ENCODE measurements at places on chromosomes 1 and 21.

DNA sequence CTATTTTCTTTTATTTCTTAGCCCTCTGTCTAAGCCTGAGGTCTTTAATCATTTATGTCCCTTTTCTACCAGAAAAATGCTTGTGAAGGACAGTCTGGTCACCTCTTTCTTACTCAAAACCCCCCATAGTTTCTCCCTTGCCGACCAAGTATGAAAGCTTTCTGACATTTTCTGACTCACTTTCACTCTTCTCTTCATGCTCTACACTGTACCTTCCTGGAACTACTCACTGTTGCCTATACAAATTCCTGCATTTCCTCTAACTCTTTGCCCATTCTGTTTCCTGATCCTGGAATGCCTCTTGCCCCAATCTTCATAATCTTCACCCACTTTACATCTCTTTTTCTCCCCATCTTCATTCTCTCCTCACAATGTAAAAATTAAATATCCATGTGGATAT, 380.0 kb downstream of the HHIPL2 start:
- DNase-seq, result no peak

DNA sequence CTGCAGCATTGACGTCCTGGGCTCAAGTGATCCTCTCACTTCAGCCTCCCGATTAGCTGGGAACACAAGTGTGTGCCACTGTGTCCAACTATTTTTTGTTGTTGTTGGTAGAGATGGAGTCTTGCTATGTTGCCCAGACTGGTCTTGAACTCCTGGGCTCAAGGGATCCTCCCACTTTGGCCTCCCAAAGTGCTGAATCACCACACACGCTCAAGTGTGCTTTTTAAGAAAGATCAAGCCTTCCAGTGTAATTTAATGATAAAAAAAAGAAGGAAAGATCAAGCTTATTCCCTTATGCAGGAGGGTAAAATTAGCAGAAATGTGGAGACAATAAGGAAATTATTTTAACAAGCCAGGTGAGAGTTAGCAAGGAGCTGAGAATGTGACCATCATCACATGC, 61.1 kb upstream of the SERBP1 start:
- DNase-seq, result no peak

DNA sequence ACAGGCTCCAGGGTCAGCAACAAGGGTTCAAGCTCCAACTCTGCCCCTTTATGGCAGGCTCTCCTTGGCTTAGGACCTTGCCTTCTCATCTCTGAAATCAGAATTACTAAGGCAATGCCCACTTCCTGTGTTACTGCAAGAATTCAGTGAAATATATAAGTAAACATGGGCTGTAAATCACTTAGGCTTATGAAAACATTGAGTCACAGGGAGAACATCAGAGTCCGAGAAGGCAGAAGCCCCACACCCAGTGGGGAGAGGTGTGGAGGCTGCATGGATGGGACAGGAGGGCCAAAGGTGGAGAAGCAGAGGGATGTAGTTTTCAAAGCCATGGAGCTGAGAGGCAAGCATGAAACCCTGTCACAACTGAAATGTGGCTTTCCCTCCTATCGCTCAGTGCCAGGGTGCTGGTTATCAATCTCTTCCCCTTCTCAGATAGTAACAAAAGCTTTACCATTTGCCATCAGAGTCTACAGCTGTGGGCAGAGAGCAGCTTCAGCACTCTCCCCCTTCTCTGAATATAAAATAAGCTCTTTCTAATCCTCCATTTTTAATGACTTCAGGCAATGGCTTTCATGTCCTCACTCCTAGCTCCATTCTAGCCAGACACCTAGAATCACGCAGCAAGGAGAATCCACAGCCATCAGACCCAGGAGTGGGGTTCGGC, 3.4 kb downstream of the RGS8 start:
- DNase-seq, result no peak

DNA sequence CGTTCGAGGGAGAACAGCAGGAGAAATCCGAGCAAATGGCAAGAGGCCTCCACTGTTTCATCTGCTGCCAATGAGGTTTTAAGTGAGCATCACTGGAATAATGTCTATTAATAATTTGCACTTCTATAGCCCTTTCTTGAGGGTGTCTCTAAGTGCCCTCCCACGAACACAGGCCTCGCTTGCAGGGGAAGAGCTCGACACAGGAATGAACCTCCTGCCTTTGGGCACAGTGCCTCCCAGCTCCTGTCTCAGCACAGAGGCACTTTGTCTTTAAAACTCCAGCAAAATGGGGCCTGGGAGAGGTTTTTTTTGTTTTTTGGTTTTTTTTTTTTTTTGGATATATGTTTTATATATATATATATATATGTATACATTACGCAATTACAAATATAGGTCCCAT, 56.6 kb downstream of the OLIG1 start:
- no peak for DNase-seq

DNA sequence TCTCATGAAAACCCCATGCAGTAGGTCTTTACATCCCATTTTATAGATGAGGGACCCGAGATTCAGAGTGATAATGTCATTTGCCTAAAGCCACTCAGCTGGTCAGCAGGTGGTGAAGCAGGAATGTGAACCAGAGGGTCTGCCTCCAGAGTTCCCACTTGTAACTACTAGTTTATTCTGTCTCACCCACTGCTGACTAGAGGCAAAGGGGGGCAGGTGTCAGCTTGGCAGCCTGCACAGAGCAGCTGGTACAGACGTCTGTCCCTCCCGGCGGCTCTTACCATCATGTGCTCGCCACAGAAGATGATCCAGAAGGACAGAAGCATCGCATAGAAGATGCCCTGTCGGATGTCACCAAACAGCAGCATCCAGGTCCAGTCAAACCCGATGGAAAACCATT, 82.4 kb downstream of the WLS start:
- no peak for DNase-seq

GRCh38 chr1:165871311-165872067, 44.1 kb downstream of the UCK2 start:
- peak; percentile 71 for DNase-seq

- no peak for DNase-seq
Measured at GRCh38 chr21:25528515-25528914, 78.8 kb downstream of the MRPL39 start.

- no peak for DNase-seq
Measured at GRCh38 chr21:38300141-38300578, 43.4 kb downstream of the KCNJ15 start.

DNA sequence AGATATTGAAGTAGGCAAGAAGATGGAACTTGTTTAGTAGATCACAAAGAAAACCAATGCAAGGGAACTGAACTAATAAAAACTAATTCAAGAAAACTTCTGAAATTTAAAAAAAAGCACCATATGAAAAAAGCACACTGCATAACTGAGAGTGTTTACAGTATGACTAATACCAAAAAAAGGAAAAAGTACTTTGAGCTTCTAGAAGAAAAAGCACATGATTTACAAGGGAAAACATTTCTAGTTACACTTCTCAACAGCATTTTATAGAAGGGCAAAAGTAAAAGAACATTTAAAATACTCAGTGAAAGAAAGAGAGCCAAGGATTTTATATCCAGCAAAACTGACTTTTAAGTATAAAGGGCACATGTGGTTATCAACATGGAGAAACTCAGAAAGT, 233.6 kb downstream of the RPS6KC1 start:
- no peak for DNase-seq

GRCh38 chr1:227559499-227559898, 3.9 kb upstream of the ZNF678 start:
- no peak for DNase-seq

DNA sequence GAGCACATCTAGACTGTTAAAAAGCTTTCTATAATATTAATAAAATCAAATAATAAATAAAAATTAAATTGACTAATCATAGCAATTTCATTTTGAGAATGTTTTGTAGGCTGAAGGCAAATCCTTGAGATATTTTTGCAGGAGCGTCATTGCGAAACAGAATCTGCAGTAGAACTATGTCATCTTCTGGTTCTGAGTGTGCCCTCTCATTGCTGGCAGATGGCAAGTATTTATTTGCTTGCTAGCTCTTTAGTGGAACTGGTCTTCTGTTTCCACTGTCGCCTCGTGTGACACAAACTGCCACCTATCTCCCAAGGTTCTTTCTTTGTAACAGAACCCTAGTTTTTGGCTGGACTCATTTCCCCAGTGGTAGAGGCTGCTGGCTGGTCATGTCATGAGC, 19.0 kb upstream of the IRF2BP2 start:
- no peak for DNase-seq

- no peak for DNase-seq
Measured at GRCh38 chr1:118998171-118998570, 10.0 kb upstream of the TBX15 start.

DNA sequence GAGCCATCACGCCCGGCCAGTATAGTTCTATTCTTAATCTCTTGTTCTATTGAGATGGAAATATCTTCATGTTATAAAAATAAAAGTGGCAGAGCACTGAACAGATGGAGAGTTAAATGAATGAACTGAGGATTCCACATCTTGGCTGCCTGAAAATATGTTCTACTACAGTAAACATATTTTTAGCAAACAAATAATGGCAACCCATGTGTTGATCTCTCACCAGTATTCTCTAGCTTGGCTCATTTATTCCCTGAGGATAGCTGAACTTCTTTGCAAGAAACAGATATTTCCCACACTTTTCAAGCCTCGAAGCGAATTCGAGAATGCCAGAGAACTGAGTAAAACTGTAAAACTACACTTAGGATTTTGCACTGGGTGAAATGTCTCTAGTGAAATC, 58.9 kb downstream of the DIRAS3 start:
- DNase-seq, result no peak

DNA sequence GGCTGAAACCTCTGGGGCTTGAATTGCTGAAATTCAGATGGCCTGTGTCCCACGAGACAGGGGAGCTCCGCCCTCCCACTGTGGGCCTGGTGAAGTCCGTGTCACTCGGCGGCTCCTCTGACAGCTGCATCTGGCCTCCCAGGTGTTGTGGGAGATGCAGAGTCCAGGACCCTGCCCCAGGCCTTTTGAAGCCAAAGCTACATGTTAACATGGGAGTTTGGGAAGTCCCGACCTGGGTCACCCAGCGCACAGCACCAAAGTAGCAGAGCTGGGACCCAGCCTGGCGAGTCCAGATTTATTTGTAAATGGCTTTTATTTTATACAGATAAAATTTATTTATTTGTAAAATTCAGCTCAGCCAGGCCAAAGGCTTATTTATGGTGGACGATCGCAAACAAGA, 28.9 kb downstream of the SLC37A1 start:
- DNase-seq, result no peak

GRCh38 chr1:232462213-232462612, 167.7 kb downstream of the SIPA1L2 start:
- DNase-seq, result no peak

DNA sequence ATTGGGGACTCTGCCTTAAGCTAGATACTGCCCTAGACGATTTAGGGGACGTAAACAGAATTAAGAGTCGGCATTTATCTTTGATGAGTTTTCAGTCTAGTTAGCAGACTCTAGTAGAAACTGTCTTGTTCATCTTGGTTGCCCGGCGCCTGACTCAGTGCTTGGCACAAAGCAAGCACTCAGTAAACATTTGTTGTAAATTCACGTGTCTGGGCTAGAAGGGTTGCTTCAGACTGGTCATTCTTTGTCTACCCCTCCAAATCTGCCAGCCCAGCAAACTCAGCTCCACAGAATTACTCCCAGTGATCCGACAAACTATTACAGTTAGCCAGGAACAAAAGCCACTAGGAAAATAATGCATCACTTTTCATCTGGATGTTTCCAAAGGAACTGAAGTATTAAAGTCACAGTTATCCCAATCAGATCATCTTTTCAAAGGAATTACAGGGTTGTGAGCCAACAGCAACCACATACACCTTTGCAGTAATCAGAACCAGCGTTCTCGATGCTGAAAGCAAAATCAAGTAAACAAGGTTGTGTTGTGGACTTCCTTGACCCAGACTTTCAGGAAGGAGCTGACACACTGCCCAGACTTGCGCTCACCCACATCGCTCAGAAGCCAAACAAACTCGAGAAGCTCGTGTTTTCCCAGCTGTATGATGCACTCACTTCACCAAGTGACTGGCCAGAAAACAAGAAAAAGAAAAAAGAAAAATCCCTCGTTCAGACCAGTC, 66.5 kb upstream of the GADD45A start:
- DNase-seq, result peak; percentile 64

- peak; percentile 27 for DNase-seq
Measured at GRCh38 chr1:168613038-168613451, 36.6 kb downstream of the XCL1 start.

DNA sequence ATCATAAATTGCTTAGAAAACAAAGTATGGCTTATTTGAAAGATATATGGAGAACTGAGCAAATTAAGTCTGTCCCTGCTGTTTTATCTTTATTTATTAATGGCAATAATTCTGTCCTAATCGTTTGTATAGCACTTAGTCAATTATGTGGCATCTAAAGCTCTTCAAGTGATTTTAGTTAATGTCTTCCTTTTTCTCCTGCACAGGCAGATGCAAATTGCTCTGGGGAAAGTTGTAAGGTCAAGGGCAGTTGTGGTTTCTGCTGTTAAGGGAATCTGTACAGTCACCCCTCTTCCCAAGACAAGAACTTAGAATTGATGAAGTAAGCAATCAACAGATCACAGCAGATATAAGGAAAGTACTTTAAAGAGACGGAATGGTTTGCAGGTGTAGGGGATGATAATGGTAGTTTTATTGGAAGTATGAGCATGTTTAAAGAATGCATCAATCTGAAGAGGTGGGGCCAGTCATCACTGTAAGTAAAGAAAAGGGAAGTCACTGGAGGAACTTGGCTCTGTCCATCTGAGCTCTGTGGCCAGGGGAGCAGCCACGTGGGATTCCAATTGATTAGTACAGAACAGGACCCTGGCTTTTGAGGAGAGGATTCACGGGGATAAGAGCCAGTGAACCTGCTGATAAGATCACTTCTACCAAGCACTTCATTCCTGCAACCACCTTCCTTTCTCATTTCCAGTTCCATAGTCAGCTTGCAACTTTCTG, 116.0 kb upstream of the KCNJ6 start:
- no peak for DNase-seq

DNA sequence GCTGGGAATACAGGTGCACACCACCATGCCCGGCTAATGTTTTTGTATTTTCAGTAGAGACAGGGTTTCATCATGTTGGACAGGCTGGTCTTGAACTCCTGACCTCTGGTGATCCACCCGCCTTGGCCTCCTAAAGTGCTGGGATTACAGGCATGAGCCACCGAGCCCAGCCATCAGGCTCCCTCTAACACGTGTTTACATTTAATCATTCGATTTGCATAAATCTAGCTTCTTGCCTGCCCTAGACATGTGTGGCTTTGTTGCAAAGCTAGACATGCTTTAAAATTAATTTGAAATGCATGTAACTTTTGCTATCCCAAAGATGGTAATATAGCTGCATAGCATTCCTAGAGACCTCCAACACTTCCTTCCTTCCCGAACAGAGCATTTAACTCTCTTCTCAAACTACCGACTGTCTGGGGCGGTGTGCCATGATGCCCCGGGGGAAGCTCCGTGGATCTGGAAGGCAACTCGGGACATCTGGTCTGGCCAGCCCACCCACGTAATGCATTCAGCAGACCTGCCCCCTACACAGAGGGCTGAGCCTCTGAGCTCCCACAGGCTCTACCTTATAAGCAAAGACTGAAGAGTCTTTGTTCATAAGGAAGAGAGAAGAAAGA, 34.6 kb upstream of the NID1 start:
- DNase-seq, result no peak

DNA sequence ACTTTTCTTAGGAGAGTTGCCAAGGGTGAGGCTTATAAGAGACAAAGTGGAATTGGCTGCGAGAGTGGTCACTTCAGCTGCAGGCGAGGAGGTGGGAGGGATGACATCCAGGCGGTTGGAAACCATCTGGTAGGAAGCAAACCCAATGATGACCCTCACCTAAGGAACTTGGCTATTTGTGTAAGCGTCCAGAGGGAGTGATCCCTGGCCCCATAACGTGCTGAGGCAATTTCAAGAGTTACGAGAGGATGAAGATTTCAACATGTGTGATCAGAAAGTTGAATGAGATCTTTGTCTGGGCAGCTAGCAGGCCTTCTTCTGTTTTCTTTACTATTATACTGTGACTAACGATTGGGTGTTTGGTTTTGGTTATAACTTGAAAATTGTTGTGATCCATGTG, 102.7 kb upstream of the VANGL1 start:
- peak; percentile 32 for DNase-seq

Measured in stomach (tissue), 19 donors.